ENCODE measurements at places on chromosomes 3 and 15. TPM values are rescaled to one million over a fixed set of nuclear protein-coding genes. Genes with fewer than 3 reads are reported as not detected.

The THRB gene
- total RNA-seq: 18.1 TPM

The SI gene
- total RNA-seq: not detected

The FBXW12 gene
- total RNA-seq: not detected

The IL17RD gene
- 18.3 TPM for total RNA-seq

The PCLAF gene
- 21.2 TPM for total RNA-seq

The LRRC31 gene
- total RNA-seq: not detected

The TMCO5A gene
- not detected for total RNA-seq

The CLPX gene
- 65.6 TPM for total RNA-seq

The PLSCR5 gene
- total RNA-seq: not detected

The WDR93 gene
- total RNA-seq: 0.20 TPM

The SCG3 gene
- not detected for total RNA-seq

The ALDH1A2 gene
- 3.9 TPM for total RNA-seq

All from skin of body (tissue), 3 donors.